Prostate gland (tissue), 2 donors: ENCODE measurements at places on chromosomes 13 and 19. TPM values are rescaled to one million over a fixed set of nuclear protein-coding genes. Genes with fewer than 3 reads are reported as not detected.

The GIPR gene
- total RNA-seq: 2.6 TPM

The BRME1 gene
- total RNA-seq: 12.6 TPM

The NTF4 gene
- 7.0 TPM for total RNA-seq

The FAAP24 gene
- total RNA-seq: 8.3 TPM

The ZNF528 gene
- total RNA-seq: 45.3 TPM

The CNOT3 gene
- 54.4 TPM for total RNA-seq

The CACNA1A gene
- 12.4 TPM for total RNA-seq

The SLC17A7 gene
- total RNA-seq: 0.09 TPM

The PLEKHG2 gene
- 21.1 TPM for total RNA-seq

The KLK2 gene
- 10,024 TPM for total RNA-seq

The FGF21 gene
- total RNA-seq: not detected

The ZSCAN5A gene
- 13.3 TPM for total RNA-seq

DNA sequence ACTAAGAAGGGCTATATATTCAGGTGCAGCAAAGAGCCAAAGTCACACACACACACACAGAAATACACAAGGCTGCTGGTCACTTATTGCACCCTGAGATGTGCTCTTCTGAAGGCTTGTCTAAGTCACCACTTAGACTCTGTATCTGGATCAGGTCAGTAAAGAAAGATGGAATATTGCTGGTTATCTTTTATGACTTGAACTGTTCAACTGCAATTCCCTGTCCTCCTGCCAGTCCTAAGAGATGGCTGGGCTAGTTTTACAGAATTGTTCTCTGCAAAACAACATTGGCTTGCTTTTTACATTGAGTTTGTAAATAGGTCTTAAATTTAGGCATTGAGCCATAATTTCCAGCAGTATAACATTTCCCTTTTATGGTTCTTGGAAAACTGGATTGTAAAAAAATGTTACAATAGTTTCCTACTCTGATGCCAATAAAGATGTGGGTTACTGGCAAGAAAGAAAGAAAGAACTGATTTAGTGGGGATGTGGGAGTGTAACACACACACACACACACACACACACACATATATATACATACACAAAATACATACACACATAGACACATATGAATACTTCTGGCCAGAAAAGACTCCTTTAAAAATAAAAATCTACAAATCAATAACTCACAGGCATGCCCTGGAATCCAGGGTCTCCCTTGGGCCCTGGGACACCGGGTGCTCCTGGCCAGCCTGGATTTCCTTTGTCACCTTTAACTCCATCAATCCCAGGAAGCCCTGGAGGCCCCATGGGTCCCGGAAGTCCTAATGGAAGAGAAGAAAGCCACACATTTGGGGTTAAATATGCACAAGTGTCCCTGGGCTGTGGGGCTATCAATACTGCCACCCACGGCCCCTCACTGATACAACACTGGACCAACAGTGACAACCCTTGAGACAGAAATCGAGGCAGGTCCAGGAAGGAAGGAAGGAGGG, 137.7 kb downstream of the COL4A1 start:
- no peak for DNase-seq

DNA sequence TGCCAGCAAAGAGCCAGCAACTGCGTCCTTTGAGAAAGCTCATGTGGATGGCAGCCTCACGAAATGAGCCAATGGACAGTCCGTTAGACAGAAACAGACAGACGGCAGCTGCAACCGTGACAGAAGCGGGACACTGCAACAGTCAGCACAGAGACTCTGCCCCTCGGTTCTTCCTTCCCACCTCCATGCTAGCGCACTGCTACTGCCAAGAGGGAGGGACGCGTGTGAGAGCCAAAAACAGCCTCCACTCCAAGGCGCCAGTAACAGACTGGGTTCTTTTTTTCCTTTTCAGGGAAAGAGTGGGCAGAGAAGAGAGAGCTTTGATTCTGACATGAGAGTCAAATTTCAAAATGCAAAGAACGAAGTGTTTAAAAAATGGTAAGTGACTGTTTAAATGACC, 77.5 kb downstream of the SERP2 start:
- DNase-seq: no peak

- no peak for DNase-seq
These were observed 95.1 kb downstream of the SLC7A1 start for GRCh38 chr13:29500386-29500785.

DNA sequence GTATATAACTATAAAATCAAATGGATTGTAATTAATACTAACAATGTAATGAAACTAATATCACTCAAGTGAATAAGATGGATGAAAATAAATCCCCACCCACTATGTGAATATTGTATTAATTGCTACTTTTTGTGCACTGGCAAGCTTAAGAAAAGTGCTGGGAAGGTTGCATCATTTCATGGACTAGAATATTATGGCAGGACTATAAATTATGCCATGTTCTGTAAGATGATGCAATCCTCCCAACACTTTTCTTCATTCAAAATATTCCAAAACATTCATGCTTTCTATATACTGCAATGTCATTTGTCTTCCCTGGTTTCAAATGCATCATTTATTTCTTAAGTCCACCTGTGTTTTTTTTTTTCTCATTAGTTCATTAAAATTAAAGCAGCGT, 457.6 kb upstream of the GPC6 start:
- no peak for DNase-seq

DNA sequence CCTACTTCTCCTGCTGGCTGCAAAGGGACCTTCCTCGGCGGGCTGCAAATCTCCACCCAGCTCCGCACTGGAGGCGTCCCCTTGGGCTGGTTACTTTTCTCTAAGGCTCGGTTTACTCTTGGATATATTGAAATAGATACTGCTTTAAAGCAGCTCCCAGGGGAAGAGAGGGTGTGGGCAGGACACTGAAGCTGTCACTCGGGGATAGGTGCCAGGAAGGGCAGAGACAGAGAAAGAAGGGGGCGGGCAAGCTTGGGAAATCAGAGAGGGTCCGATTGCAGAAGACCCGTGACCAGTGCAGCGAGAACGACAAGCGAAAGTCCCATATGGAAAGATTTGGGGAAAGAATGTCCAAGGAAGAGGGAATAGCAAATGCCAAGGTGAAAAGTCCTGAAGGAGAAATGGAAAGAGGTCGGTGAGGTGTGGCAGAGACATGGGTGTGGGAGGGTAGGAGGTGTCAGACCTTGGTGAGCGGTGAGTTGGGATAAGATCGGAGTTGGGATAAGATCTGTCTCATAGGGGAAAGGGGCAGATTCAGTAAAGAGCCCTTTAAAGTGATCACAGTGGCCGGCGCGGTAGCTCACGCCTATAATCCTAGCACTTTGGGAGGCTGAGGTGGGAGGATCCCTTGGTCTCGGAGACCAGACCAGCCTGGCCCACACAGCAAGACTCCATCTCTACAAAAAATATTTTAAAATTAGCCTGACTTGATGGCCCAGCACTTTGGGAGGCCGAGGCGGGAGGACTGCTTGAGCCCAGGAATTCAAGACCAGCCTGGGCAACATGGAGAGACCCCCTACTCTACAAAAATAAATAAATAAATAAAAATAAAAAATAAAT, 618 bp downstream of the THSD8 start:
- DNase-seq: no peak

GRCh38 chr19:21569494-21569865, 64.1 kb downstream of the ZNF429 start:
- DNase-seq: no peak

GRCh38 chr19:45952686-45953505, 20.8 kb downstream of the NOVA2 start:
- DNase-seq: no peak

DNA sequence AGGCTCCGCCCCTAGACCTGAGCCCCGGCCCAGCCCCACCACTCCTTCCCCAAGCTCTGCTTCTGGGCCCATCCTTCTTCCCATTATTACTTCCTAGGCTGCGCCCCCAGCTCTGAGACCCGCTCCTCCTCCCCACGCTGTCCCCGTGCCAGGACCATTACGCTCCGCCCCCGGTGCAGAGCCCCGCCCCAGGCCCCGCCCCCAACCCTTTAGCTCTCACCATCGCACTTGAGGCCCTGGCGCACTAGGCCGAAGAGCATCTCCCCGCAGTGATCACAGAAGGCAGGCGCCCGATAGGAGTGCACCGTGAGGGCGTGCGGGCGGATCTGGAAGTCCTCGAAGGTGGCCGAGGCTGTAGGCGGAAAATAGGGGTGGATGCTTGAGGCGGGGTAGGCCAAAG, 6.2 kb downstream of the PRKD2 start:
- no peak for DNase-seq

- DNase-seq: no peak
These were observed 835.0 kb upstream of the PCDH20 start for GRCh38 chr13:62250501-62251201.

GRCh38 chr19:4069331-4069959, 2.7 kb upstream of the ZBTB7A start:
- DNase-seq: no peak

DNA sequence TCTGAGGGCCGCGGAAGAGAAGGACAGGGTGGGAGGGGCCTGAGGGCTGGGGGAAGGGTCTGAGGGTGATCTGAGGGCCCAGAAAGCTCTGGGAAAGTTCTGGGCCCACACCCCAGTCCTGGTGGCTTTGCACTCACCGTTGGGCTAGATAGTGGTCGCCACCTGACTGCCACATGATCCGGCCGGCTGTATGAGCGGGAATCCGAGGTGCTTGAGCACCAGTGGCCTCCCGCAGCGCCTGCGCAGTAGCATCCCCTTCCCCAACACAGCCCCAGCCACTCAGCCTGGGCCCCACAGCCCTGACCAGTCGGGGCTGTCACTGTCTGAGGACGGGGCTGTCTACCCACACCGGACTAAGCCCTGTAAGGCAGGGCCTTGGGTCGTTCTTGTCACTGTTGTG, 15.0 kb downstream of the PRODH2 start:
- no peak for DNase-seq

GRCh38 chr13:39816936-39817335, 161.5 kb downstream of the COG6 start:
- DNase-seq: no peak

GRCh38 chr13:111897846-111898215, 169.1 kb upstream of the SOX1 start:
- no peak for DNase-seq

- DNase-seq: no peak
These were observed 33.8 kb upstream of the VWA8 start for GRCh38 chr13:41994696-41995095.

DNA sequence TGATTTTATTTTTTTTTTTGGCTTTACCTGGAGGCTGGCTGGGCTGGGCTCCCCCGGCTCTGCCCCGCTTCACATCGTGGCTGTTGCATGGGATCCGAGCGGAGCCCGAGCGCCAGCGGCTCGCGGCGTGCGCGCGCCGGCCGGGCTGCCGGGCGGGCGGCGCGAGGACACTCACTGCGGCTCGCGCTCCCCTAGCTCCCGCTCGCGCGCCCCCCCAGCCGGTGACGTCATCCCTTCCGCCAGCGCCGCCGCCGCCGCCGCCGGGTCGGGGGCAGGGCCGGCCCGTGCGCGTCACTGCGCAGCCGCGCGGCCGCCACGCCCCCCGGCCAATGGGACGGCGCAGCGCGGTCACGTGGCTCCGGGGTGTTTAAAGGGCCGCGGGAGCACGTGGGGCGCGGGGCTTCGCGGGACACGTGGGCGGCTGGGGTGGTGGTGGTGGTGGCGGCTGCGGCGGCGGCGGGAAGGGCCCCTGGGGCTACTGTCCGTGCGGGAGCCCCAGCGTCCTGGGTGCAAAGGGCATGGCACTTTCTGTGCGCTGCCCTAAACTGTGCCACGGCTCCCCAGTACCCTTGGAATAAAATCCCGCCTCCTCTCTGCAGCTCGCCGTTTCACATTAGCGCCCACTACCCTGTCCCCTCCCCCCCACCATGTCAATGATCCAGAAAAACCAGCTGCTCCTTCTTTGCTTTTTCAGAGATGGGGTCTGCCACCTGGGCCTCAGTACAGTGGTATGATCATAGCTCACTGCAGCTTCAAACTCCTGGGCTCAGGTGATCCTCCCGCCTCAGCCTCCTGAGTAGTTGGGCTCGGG, at the start of gene PTPRS:
Gene PTPRS, minus strand, starts transcription at position 176 of the 811 bp plus-strand sequence. CDS start 54,672 bp downstream, outside the sequence.
- DNase-seq: peak; percentile 58

DNA sequence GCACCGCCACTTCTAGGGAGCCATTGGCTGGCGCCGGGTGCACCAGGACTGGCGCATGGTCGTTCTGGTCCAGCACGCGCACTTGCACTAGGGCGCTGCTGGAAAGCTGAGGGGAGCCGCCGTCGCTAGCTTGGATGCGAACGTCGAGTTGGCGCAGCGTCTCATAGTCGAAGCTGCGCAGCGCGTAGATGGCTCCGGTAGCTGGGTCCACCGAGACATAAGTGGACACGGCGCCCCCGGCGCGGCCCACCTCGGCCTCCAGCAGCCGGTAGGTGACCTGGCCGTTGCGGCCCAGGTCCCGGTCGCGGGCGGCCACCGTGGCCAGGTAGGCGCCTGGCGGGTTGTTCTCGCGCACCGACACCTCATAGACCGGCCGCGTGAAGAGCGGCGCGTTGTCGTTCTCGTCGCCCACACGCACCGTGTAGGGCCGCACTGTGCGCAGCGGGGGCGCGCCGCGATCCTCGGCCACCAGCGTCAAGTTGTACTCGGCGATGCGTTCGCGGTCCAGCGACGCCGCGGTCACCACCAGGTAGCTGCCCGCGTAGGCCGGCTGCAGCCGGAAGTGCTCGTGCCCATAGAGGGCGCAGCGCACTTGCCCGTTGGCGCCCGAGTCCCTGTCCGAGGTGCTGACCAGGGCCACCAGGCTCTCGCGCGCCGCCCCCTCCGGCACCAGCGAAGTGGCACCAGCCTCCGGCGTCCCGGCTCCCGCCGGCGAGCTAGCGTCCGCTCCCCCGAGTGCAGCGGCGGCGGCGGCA, 1.7 kb downstream of the PCDH8 start:
- DNase-seq: peak; percentile 44

DNA sequence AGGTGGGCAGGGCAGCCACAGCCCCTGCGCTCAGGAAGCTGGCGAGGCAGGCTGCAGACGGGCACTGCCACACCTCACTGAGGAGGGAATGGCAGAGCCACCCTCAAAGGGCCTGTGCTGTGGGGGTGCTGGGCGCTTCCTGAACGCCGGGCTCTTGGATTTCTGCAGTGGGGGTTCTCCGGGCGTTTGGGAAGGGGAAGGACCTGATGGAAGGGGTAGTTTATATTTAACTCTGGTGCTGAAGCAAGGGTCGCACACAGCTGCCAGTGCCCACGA, 10.5 kb downstream of the GNA11 start:
- no peak for DNase-seq

GRCh38 chr13:99648066-99648665, 146.9 kb downstream of the TM9SF2 start:
- DNase-seq: no peak

- DNase-seq: no peak
These were observed 8.5 kb upstream of the CEACAM7 start for GRCh38 chr19:41696402-41697197.

GRCh38 chr19:22608441-22608840, 25.7 kb upstream of the ZNF492 start:
- DNase-seq: no peak

GRCh38 chr13:32385410-32385809, 42.5 kb downstream of the N4BP2L1 start:
- no peak for DNase-seq

- DNase-seq: no peak
These were observed 393.0 kb downstream of the LMO7 start for GRCh38 chr13:76029088-76029487.

GRCh38 chr13:27599845-27600553, 20.3 kb downstream of the LNX2 start:
- no peak for DNase-seq
